Bronchial epithelial cell (primary cell): ENCODE measurements at places on chromosomes 7 and 10.

DNA sequence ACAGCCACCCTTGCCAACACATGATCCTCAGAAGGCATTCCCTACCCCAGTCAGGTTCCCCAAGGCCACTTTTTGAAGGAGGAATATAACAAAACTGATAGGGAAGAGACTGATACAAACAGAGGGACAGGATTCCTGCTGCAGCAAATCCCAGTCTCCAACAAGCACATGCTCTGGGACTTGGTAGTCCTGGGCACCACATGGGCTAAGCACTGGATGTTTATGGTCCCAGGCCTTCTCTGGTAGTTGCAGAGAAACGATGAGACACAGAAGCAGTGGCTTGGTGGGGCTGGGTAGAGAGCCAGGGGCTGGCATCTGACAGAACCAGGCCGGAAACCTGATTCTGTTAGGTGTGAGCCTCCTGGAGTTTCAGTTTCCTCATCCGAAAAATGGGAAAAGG is 3.2 kb downstream of the VSTM4 start:
- DNase-seq = no peak

DNA sequence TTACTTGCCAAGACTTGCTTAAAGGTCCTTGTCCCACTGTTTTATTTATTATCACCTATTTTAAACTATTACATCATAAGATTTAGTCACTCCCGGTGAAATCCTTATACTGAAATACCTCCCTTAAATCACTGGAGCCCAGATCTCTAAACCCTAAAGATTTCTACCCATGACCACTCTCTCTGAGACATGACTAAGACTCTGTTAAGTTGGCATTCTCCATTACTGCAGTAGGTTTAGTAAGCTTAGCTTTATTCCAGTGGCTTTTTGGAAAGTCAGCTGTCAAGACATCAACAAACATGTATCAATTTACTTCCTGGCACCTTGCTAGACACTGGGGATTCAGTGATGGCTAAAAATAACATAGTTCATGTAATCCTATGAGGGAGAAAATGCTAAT is 874.2 kb downstream of the KCNMA1 start:
- DNase-seq = peak; percentile 79

- DNase-seq = no peak
These were observed 152.7 kb downstream of the MAD1L1 start for GRCh38 chr7:2080060-2080387.

DNA sequence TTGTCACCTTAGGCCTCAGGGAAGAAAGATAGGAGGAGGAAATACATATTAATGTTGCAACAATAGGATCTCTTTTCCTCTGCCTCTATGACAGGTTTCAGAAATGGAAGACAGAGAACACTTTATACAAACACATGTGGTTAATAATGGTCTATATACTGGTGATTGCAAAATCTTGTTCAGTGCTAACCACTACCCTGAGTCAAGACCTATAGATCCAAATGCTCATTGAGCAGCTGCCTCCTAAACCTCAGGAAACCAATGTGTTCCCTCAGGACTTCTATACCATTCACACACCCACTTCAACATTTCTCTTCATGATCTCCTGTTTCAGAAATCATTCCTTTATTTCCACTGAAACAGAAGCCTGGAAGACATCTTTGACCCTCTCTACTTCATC is 32.5 kb upstream of the VWDE start:
- no peak for DNase-seq

- no peak for DNase-seq
These were observed 23.9 kb upstream of the CCAR1 start for GRCh38 chr10:68697106-68697505.
